ENCODE measurements at places on chromosomes 4 and X.

- peak; percentile 43 for DNase-seq
Observed at GRCh38 chr4:142719854-142720541, 126.1 kb downstream of the INPP4B start.

- DNase-seq, result no peak
Observed at GRCh38 chr4:243426-243825, 61.8 kb downstream of the ZNF732 start.

GRCh38 chr4:168273838-168274237 lies 44.7 kb downstream of the DDX60 start:
- DNase-seq, result no peak

- DNase-seq, result no peak
Observed at GRCh38 chr4:2072971-2073807, 14.1 kb downstream of the NAT8L start.

GRCh38 chrX:136192839-136193414 lies 45.6 kb downstream of the FHL1 start:
- DNase-seq, result no peak

DNA sequence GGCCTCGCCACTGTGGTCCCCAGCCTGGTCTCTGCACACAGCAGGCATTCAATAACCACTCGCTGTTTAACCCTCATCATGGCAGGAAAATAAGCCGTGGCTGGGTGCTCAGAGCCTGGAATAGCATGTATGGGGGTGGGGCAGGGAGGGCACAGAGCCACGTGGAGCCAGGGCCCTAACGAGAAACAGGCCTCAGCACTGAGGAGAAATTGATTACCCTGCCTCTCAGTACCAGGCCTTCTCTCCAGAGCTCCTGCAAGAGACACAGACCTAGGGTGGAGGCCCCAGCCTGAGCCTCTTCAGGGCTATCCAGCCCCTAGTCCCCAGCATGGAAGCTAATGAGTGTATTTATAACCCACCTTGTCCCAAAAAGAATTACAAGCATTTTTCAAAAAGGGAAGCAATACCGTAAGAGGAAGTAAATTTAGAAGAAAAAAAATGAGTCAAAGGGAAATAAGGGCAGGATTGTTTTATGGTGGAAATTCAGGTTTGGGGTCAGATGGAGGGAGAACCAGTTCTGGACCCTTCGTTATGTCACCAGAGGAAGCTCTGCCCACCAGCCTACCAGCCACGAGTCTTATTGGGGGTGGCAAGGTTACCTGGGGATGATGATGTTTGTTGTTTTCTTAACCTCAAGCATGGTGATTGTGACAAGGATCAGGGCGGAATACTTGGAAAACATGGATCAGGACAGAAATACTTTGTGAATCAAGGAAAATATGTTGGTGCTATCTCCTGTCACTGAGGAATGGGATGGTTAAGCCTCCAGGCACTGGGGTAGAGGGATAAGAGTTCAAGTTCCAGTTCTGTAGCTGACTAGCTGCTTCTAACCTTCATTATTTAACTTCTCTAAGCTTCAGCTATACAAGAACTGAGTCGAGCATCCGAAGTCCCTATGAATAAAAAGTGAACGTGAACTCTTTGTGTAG lies 101.9 kb upstream of the RBPJ start:
- DNase-seq, result no peak

DNA sequence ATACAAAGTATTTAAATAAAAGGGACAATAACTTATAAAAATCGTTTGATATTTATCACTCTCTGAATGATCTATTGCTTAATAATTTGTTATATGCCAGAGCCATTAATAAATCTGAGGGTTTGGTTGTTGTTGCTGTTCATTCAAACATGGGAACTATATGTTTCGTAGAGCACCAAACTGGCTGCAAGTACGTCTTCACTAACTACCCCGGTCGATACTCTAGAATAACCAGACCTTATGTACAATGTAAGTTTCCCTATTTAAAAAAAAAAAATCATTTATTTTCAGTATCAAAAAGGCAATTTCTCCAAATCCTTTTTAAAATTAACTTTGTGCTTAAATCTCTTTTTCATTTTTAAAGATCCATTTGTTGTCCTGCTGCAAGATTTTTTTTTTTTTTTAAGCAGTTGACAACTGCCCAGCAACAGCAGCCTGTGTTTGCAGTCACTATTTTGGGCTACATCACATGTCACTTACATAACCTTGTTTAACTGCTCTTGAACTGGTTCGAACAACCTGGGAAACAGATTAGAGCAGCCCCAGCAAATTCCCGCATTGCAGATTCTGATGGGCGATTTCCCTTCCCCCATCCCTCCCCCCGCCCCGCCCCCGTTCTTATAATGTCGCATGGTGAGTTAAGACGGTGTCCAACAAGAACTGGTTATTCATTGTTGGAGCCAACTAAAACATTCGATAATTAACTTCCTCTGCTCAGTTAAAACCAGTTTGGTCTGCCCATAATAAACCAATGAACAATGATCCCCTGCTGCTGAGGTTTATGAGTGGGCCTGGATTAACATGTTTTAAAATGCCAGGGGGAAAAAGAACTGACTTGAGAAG lies 238.9 kb downstream of the NR3C2 start:
- no peak for DNase-seq

DNA sequence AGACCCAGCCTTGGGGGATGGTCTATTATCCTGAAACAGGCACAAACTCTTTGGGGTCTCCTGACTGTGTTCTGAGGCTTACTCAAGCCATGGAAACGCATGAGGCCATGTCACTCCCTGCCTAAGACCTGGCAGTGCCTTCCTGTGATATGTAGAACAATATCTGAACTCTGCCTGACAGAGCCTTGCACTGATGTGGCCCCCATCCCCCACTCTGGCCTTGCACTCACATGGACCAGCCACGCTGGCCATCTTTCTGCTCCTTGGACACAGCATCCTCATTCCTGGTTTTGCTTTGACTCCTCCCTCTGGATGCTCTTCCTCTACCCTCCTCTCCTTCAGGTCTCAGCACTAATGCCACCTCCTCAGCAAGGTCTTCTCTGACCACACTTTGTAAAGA lies 100.2 kb downstream of the SCD5 start:
- no peak for DNase-seq

DNA sequence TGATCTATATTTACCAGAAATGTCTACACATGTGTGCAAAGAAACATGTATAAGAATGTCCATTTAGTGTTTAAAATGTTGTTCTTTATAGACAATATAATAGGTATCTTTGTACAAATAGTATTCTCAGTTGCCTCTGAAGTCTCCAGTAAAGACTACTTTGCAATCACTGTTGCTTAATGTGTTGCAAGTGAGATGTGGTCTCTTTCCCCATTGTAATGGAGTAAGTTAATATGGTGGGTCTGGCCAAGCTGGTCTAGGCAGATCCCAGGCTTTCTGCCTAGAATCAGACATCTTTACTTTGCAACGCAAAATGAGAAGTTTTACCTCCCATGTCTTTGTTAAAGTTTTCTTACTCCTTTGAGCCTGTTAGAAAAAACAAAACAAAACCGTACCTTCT lies 144.8 kb downstream of the GABRA3 start:
- DNase-seq, result no peak

- DNase-seq, result no peak
Observed at GRCh38 chr4:174071595-174071994, 211.9 kb downstream of the FBXO8 start.

DNA sequence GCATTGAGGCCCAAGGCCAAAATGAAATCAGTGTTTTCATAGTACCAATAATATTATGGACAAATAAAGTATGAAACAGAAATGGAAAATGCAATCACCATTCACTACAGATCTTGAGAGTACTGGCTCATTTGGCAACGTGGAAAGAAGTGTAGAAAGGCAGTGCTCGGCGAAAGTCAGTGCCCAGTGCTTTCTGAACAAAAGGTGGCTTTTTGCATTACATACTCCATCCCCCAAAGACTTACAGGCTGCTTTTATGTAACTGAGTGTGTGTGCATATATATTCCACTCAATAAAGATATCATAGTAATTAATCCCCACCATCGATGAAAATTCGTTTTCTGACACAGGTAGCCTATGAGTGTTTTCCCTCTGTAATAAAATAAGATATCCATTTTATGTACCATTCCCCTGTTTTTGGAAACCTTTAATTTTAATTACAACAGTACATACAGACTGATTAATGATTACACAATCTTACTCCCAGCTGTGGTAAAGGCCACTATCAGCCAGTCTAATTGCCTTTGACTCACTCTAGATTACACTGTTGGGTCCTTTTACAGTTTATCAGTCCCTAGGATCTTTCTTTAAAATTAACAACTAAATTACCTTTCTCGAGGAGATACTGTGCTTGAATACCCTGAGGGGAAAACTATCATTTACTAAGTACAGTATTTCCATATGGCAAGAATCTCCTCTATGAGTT lies 65.9 kb downstream of the MAD2L1 start:
- no peak for DNase-seq

DNA sequence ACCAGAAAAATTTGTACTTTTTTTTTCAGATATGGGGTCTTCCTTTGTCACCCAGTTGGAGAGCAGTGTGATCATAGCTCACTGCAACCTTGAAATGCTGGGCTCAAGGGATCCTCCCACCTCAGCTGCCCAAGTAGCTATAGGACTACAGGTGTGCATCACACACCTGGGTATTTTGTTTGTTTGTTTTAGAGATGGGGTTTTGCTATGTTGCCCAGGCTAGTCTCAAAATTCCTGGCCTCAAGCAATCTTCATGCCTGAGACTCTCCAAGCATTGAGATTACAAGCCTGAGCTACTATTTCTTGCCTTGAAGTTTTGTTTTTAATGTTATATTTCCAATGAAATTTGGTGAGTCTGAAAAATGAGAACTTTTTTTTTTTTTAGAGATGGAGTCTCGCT lies 847.8 kb downstream of the TRIML1 start:
- DNase-seq, result no peak

DNA sequence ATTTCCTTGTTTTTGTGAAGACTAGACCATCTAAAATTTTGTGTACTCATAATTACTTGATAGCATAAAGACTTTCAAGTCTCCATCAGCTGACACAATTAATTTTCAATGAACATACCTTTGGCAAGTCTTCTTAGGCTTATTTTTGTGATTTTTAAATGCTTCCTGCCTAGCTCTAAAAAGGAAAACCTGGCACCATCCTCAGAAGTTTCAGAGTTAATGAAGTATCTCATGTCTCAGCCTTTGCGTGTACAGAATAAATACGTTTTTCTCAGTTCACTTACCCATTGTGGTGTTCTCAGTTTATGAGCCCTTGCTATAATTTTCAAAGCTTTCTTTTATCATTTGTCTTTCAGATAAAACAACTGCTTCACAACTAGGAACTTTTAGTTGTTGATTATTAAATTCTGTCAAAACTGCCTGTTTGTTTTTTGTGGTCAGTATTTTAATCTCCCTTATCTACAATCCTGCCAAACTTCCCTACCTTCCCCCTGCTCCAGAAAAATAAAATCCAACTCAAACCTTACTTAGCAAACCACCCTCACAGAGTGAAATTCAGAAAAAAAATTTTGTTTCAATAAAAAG lies 21.6 kb downstream of the ADD1 start:
- DNase-seq, result no peak

DNA sequence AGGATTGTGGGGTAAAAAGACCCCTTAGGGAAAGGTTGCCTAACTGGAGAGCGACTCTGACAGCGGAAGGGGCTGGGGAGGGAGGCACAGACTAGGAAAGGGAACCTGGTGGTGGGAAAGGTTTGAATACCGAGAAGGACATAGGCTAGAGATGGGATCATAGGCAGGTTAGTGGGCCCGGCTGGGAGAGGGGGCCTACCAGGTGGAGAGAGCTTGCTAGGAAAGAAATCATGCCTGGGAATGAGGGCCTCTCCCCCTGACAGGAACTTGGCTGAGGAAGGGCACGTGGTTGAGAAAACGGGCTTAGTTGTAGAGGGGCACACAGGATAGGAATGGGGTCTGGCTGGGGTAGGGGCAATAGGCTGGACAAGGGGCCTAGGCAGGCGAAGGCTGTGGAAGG lies 4.4 kb downstream of the OTUD6A start:
- no peak for DNase-seq

GRCh38 chrX:1877780-1878179 lies 262.9 kb downstream of the ASMT start:
- DNase-seq, result no peak

DNA sequence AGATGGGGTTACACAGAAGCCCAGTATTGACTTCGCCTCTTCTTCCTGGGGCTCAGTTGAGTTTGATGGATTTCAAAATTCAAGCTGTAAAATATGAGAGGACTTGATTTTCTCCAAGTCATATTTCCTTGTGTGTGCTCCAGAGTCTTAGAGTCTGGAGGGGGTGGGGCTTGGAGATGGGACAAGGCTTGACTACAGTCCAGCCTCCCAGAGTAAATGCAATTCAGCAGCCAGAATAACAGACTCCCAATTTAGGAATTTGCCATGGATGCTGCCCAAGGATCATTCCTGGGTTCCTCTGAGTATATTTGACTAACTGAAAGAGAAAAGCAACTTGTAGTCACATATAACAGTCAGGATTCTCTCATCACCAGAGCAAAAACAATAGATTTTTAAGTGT lies 53.7 kb upstream of the RBPJ start:
- no peak for DNase-seq

DNA sequence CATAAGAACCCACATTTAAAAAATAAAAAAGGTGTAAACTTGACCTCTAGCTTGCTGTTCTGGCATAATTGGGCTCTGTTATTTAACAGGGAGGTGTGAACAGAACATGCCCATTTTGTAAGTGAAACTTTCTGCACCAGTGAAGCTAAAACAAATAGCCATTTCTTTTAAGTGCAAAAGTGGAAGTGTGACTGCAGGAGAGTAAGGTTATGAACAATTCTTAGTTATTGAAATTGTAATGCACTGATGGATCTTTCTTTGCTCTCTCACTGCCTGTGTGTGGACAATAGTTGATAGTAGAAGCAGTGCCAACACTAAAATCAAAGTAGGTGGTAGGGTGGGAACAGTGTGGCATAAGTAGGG lies 12.6 kb downstream of the P2RY10 start:
- DNase-seq, result no peak

DNA sequence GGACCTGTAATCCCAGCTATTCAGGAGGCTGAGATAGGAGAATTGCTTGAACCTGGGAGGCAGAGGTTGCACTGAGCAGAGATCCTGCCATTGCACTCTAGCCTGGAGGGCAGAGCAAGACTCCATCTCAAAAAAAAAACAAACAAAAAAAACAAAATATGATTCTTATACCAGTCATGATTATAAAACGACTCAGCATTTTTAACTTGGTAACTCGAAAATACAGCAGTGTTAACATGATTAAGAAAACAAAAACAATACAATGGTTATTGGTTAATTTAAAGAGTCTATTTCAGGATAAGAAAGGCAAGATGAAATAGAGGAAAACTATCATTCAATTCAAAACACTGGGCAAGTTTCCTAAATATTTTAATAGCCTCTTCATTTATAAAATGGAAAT lies 865.3 kb downstream of the PCDH7 start:
- DNase-seq, result no peak

DNA sequence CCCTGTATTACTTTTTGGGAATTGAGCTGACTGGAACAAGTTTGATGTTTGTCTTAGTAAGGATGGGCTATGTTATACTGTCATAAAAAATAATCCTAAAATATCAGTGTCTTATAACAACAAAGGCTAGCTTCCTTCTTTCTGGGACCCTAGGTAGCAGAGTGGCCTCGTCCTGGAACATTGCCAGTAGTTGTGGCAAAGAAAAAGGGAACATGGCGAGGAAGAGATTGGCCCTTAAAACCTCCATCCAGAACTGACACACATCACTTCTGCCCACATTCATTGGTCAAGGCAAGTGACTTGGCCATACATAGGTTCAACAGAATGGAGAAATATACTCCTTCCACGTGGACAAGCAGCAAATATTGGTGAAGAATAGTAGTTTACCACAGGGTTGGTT lies 287.9 kb downstream of the PPP1R2C start:
- DNase-seq, result no peak
